ENCODE measurements at places on chromosomes 11 and 22. TPM values are rescaled to one million over a fixed set of nuclear protein-coding genes. Genes with fewer than 3 reads are reported as not detected.

DNA sequence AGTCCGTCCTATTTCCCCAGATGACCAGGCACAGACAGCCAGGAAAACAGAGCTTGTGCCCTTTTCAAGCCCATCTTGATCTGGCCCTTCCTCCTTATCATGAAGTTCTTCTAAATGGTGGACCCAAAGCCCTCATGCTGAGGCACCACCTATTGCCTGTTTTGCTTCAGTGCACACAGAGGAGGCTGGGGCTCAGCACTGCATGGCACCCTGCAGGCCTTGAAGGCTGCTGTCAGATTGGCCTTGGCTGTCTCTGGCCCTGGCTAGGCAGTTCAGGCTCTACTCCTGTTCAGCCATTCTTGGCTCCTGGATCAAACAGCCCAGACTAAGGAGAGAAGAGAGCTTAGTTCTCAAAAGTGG is 49.2 kb downstream of the OTOG start:
- DNase-seq = no peak

GRCh38 chr11:127601578-127601977 is 601.0 kb upstream of the KIRREL3 start:
- DNase-seq = no peak

GRCh38 chr11:44469412-44469811 is 96.1 kb upstream of the CD82 start:
- no peak for DNase-seq

GRCh38 chr11:125272092-125272491 is 107.5 kb downstream of the PKNOX2 start:
- DNase-seq = no peak

DNA sequence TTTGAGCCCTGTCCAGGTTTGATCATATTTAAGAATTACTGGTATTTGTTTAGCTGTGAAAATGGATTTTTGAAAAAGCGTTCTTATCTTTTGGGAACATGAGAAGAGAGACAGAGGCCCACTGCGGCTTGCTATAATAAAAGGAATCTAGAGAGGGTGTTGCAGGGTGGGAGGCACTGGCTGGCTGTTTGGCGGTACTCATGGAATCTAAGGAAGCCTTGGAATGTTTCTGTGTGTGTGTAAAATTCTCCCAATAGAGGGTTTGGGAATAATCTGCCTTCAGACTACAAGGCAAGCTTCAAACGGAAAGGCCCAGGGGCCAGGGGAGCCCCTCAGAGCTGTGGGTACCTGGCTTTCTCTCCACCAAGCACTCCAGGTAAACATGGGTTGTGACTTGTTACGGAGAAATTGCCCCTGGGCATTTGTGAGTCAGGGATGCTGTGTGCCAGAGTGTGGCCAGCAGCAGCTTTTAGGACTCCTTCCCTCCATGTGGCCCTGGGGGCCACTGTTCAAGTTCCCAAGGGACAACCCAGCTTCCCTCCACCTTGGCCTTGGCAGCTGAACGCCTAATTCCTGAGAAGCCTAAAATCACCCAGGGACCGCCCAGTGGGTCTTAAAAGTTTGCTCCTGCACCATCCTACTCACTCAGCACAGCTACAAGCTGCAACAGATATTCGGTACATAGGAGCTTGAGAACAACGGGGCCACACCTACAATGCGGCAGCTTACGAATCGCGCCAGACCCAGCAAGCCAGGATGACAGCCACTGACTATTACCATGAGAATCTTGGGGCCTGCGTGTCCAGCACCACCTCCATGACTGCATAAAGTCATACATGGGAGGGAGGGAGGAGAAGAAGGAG is 14.1 kb upstream of the SYT8 start:
- DNase-seq = no peak

DNA sequence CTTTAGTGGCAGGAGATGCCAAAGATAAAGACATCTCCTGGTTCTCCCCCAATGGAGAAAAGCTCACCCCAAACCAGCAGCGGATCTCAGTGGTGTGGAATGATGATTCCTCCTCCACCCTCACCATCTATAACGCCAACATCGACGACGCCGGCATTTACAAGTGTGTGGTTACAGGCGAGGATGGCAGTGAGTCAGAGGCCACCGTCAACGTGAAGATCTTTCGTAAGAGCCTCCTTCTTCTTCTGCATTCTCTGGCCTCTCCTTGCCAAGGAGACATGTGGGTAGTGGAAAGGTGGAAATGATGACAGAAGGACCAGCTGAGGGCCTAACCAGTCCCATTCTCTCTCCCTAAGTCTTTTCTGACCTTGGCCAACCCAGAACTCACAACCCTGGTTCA is 110.1 kb upstream of the TTC12 start:
- DNase-seq = no peak

DNA sequence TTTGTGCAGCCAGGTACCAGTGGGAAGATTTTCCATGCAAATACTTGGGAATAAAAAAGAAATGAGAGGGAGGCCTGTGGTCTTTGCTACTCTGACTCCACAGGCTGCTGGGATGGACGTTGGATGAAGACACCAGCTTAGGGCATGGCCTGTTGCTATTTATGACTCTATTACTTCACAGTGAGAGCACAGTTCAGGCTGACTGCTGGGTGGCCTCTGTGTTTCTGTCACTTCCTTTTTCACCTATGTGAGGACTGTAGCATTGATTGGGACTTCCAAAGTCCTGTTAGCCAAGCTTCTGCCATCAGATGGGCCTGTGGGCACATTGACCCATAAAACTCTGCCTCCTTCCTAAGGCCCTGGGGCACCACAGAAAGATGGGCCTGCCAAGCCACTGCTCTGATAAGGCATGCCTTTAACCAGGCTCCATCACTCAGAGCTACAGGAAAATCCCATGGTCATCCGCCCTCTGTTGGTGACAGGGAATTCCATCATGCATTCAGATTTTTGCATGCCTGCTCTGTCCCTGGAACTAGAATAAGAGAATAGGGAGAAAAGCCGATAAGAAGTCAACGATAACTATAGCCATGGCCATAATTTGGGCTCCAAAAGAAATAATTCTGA is 64.6 kb downstream of the KCNJ1 start:
- DNase-seq = peak; percentile 68

GRCh38 chr11:64518928-64519327 is 72.1 kb upstream of the SLC22A12 start:
- DNase-seq = no peak

DNA sequence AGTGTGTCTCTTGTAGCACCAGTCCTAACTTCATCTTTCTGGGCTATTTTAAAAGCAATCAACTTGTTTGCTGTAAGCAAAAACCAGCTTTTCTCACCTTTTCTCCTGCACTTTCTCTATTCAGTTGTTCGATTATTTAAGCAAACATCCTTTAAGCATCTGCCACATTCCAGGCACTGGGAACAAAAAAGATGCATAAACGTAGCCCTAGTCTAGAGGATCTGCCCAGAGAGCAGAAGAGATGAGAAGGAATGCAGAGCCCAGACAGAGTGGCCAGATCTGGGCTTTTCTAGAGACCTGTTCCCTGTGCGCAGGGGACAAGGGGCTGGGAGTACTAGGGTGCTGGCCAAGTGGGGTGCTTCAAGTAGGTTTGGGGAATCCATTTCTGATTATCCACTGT is 8.4 kb downstream of the APLNR start:
- DNase-seq = no peak

DNA sequence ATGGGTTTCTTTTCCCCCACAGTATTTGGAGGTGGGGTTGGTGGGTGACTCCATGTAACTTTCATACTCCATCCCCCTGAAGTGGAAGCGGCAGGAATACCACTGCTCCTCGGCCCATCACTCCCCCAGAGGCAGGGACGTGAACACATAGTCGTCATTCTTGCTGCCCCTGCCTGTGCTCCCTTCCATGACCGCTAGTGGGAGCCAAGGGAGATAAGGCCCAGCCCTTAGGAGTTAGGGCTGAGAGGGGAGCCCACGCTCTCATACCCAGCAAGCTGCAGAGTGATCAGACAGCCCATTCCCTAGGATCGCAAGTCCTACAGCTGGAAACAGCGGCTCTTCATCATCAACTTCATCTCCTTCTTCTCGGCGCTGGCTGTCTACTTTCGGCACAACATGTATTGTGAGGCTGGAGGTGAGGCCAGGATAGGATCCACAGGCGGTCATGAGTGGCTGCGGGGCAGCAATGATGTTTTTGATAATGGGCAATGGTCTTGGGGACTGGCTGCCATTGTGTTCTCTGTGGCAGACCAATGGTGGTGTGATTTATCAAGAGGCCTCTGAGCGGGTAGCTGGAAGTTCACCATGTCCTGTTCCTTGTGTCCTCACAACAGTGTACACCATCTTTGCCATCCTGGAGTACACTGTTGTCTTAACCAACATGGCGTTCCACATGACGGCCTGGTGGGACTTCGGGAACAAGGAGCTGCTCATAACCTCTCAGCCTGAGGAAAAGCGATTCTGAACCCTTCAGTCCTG is 15.9 kb downstream of the RHOG start:
- DNase-seq = peak; percentile 81

DNA sequence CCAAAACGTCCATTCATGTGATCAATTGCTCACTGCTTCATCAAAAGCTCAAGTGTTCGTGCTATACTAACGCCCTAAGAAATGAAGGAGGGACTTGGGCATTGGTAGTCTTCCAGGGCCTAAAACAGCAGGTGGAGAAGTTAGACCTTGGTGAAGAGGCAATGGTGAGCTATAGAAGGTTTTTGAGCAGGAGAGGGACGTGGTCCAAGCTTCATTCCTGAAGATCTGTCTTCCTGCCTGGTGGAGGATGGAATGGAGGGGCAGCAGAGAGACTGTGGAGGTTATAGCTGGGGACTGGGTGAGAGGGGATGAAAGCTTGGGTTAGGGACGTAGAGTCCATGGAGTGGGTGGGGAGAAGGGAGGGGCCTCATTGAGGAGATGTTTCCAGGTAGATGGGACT is 97.7 kb downstream of the TP53I11 start:
- DNase-seq = no peak

DNA sequence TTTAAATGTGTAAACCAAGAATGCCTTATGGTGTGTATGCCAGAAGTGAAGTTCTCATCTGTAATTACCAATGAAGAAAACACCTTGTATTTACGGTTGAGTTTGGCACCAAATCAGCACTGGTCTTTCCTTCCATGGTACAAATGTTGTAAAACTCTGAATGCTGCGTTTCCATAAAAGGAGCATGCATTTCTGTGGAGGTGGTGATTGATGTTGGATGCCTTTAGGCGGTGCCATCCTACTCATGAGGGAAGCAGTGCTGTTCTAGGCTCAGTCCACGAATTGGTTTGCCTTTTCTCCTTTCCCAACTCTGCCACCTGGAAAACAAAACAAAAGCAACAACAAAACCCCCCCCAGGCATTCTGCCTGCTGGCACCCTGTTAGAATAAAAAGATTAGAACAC is 124.4 kb downstream of the TEAD1 start:
- DNase-seq = no peak

- DNase-seq = no peak
These were observed 102.5 kb downstream of the KIAA1671 start for GRCh38 chr22:25054943-25055511.

DNA sequence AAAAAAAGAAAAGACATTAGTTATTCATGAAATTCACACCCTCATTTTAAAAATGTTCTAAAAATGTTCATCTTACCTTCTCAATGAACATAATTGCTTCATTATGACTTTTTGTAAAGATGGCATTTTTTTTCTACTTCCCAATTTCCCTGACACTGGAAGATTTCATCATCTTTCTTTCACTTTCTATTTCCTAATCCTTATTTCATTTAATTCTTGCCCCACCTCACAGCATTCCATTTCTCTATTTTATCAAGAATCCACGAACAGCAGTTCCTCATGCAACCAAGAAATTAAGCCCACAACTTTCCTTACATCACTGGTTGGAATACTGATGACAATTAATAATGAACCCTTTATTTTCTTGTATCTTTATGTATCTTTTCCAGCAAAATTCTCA is 1.9 kb downstream of the PATL1 start:
- DNase-seq = no peak

- DNase-seq = no peak
These were observed at the start of gene OR4D6 for GRCh38 chr11:59456661-59457060. TSS of gene OR4D6 (plus strand) at chr11:59456961. CDS start at chr11:59456961, 0 bp downstream.

DNA sequence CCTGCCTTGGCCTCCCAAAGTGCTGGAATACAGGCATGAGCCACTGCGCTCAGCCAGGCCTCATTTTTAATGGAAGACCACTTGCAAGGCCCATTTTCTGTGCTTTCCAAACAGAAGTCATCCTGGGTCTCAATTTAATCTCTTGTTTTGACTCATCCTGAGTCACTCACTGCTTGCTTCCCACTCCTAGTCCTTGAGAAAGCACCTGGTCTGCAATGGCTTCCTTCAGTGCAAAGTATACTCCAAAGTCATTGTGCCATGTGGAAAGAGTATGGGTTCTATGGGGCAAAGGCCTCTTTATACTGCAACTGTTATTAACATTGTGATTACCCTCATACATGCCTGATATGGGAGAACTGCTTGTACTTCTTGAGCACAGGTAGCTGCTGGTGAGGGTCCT is 18.3 kb upstream of the SLC5A1 start:
- no peak for DNase-seq

- DNase-seq = no peak
These were observed 744 bp downstream of the PRAME start for GRCh38 chr22:22558071-22558971.

- no peak for DNase-seq
These were observed 88.0 kb downstream of the ZBTB16 start for GRCh38 chr11:114147375-114148012.

DNA sequence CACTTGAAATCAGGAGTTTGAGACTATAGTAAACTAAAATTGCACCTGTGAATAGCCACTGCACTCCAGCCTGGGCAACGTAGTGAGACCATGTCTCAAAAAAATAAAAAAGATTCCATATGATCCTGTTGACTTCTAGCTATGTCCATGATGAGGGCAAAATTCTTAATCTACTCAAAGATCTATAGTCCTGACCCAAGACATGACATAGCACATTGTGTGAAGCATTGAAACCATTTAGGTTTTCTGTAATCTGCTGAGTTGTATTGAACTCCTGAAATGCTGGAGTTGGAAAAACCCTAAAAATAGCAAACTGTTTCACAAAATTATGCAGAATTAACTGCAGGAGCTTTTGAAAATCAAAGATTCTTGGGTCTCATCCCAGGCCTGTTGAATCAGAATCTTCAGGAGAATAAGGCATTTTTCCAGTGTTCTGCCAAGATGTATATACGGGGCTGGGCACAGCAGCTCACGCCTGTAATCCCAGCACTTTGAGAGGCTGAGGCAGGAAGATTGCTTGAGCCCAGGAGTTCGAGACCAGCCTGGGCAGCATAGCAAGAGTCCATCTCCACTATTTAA is 29.8 kb upstream of the LDHA start:
- no peak for DNase-seq

GRCh38 chr22:44463151-44463550 is 34.9 kb downstream of the RTL6 start:
- no peak for DNase-seq

The NAA40 gene
- 38.7 TPM for total RNA-seq

The PANX3 gene
- total RNA-seq = not detected

The TRIM64 gene
- not detected for total RNA-seq

The NKAPD1 gene
- total RNA-seq = 60.0 TPM

The HEPACAM gene
- total RNA-seq = not detected

The UBTFL1 gene
- total RNA-seq = not detected

The TMEM41B gene
- 51.6 TPM for total RNA-seq

The CRYBA4 gene
- total RNA-seq = 1.6 TPM

The IGLL1 gene
- total RNA-seq = not detected

The MFNG gene
- total RNA-seq = 10.6 TPM

Data from neural progenitor cell (in vitro differentiated cells).